ENCODE measurements at places on chromosomes 3 and 15. TPM values are rescaled to one million over a fixed set of nuclear protein-coding genes. Genes with fewer than 3 reads are reported as not detected.

GRCh38 chr15:36185438-36185837, 394.0 kb upstream of the CDIN1 start:
- no peak for DNase-seq

GRCh38 chr15:78127882-78128281, 3.4 kb downstream of the CIB2 start:
- peak; percentile 17 for DNase-seq

DNA sequence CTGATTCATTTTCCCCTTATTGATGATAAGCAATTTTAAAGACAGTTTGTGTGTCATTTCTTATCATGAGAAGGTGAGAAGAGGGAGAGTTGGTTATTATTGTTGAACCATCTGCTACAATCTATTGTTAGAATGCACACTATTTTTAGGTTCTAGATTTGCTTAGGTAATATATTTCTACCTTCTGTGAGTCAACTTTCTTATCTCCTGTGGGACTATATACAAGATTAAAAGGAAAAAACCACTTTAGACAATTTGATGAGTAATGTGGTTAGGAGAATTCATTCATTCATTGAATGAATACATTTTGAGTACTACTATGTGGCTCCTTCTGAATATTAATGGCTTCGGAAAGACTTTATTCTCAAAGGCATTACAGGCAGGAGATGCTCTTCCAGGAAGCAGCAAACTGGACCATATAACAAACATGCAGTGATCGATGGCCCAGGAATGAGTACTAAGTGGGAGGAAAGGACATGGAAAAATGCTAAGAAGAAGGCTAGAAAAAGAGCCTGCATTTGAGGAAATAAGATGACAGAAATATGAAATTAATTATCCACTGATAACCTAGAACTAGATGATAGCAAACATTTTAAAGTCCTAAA, 22.4 kb downstream of the SPTSSB start:
- DNase-seq = no peak

- no peak for DNase-seq
Observed at GRCh38 chr15:93830221-93831080, 400.9 kb upstream of the MCTP2 start.

The SGO1 gene
- 6.6 TPM for total RNA-seq

The AMT gene
- total RNA-seq = 15.8 TPM

All from mucosa of descending colon (tissue), 3 donors.